ENCODE measurements at places on chromosomes 2 and 18. TPM values are rescaled to one million over a fixed set of nuclear protein-coding genes. Genes with fewer than 3 reads are reported as not detected.

- peak; percentile 58 for DNase-seq
Observed at GRCh38 chr2:127094509-127095366, 12.2 kb downstream of the BIN1 start.

GRCh38 chr18:21454725-21455124 lies 145.8 kb downstream of the ESCO1 start:
- no peak for DNase-seq

DNA sequence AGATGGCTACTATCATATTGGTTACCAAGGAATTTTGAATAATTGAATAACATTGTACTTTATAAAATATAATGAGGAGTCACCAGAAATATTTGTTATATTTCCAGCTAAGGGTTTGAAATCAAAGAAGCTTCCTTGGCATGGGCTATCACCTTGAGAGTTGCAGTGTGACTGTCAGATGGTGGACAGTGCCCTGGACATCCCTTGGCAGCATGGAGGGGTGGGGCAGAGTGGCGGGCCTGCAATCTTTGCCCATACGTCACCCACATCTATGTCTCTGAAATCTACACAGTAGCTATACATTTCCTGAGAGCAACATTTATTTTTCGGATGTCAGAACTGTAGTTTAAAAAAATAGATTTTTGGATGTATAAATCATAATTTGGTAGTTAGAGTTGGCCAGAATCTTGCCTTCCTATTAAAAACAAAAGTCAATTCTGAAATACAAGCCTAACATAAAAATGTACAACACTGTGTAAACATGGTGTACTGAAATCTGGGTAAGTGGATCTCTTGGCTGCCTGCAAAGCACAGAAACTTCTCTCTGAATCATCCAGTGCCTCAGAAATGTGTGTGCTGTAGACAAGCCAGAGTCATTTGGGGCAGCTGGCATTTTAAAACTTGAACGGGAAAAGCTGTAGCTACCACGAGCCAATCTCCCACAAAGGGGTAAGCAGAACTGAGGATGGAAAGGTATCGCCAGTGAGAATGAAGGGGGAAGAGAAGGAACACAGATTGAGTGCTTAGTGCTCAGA lies 124.2 kb upstream of the ARHGAP28 start:
- DNase-seq, result no peak

GRCh38 chr18:2424420-2424819 lies 146.9 kb downstream of the METTL4 start:
- no peak for DNase-seq

DNA sequence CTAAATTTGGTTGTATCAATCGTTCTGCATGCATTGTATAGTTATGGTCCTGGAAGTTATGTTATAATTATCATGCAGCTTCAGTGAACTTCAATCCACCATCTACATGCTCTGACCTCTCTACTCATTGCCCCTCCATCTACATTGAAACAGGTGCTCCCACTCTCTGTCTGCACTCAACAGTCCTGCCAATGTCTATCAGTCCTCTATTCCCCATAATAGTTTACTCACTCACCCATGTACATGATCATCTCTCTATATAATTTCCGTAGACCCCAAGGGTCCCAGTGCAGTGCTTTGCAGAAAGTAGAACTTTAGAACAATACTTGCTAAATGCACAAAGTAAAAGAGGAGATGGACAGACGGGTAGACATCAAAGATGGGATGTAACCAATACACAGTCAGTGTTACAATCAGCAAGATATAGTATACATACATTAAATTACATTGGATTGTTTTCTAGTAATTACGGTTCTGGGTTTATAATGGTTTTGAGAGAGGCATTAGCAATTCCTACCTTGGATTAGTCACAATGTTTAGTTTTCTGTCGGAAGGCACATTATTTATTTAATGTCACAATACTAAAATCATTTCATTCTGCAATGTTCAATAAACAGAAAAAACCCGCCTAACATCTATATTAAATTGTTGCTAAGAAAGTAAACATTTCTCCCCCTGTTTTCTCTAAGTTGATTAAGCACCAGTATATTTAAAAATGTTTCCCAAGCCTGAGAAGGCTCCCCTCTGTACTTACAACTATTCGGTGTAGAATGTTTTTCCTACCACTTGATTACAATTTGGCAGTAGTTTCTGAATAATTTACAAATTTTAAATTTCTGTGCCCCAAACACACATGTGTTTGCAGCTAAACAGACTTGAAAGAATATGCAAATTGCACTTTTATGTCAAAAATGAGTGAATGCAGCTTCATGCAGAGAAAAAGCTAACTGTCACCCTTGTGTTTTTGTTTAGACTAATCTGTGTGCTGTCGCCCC lies 94.4 kb upstream of the SIX2 start:
- DNase-seq, result no peak

- DNase-seq, result peak; percentile 18
Observed at GRCh38 chr2:150012986-150013385, 425.4 kb upstream of the MMADHC start.

DNA sequence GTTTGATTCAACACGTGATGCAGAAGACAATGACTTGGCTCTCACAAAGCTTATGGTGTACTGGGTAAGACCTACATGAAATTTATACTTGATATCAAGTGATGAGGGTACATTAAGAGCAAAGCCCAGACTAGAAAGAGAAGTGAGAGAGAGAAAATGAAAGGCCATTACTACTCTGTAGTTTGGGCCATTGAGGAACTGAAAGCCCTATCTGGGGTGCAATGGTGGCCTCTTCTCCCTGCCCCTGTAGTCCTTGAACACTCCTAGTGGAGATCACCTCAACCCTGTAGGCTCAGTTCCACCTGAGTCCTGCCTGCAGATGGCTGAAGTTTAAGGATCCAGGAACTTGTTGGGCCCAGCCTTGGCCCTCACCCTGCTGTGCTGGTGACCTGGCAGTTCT lies 569.8 kb upstream of the MEX3C start:
- DNase-seq, result no peak

DNA sequence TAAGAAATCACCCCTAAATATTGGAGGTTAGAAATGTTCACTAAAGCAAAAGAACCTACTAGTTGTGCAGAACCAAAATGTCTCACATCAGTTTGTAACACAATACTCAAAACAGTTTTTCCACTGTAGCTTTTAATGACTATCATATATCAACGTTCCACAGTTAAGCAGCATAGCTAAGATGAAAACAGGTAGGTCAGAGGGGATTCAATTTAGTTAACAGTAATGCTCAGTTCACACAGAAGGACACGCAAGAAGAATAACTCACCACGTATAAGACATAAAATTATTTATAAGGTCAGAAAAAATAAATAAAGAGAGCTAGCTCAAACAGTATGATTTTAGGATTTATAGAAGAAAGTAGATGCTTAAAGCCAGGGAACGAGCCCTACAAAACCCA lies 118.9 kb upstream of the CCDC150 start:
- DNase-seq, result no peak

GRCh38 chr2:211748339-211748738 lies 790.3 kb downstream of the ERBB4 start:
- no peak for DNase-seq

GRCh38 chr2:142745691-142746090 lies 131.8 kb upstream of the KYNU start:
- no peak for DNase-seq

- DNase-seq, result no peak
Observed at GRCh38 chr2:43062058-43062457, 164.3 kb downstream of the ZFP36L2 start.

- no peak for DNase-seq
Observed at GRCh38 chr2:145012806-145013205, 492.9 kb upstream of the ZEB2 start.

The SP140 gene
- 1.3 TPM for total RNA-seq

The ELOA2 gene
- not detected for total RNA-seq

The TXNL1 gene
- 36.8 TPM for total RNA-seq

The CTAGE1 gene
- not detected for total RNA-seq

The POMC gene
- 3.4 TPM for total RNA-seq

All from lower leg skin (tissue), 4 donors.